Smooth muscle cell of bladder (primary cell): ENCODE measurements at places on chromosomes 16 and 17. TPM values are rescaled to one million over a fixed set of nuclear protein-coding genes. Genes with fewer than 3 reads are reported as not detected.

TMIGD1 gene
- not detected in 2 replicates for total RNA-seq

FNDC8 gene
- total RNA-seq: not detected in 2 replicates

CDK3 gene
- 0.71 and 0.92 TPM in 2 replicates for total RNA-seq

KRTAP4-9 gene
- total RNA-seq: not detected in 2 replicates

CCT6B gene
- total RNA-seq: 1.8 and 3.0 TPM in 2 replicates

ATXN1L gene
- 7.5 and 9.3 TPM in 2 replicates for total RNA-seq

ABCC11 gene
- under 0.01 TPM in 2 replicates for total RNA-seq

MYH1 gene
- total RNA-seq: 0.09 TPM in 1 of 2 replicates, not detected in the other

SLX4 gene
- total RNA-seq: 2.1 and 2.7 TPM in 2 replicates

HEXD gene
- total RNA-seq: 9.4 and 9.7 TPM in 2 replicates

PPP1R27 gene
- not detected in 2 replicates for total RNA-seq

OR3A3 gene
- total RNA-seq: not detected in 2 replicates

SPN gene
- total RNA-seq: under 0.01 and 0.09 TPM in 2 replicates

KRT222 gene
- 0.09 TPM in 1 of 2 replicates, not detected in the other for total RNA-seq

ITGAD gene
- total RNA-seq: not detected in 2 replicates

TBC1D3E gene
- not detected in 2 replicates for total RNA-seq

BCL7C gene
- 28.9 and 29.9 TPM in 2 replicates for total RNA-seq

OR2C1 gene
- total RNA-seq: 0.09 and 0.14 TPM in 2 replicates

ALOX12 gene
- total RNA-seq: not detected in 2 replicates

PSMD7 gene
- 74.7 and 87.0 TPM in 2 replicates for total RNA-seq

SDR42E1 gene
- 0.09 and 0.14 TPM in 2 replicates for total RNA-seq

HOXB9 gene
- not detected in 2 replicates for total RNA-seq

TP53TG3B gene
- not detected in 2 replicates for total RNA-seq

IL21R gene
- total RNA-seq: 4.8 and 11.7 TPM in 2 replicates

PRR14 gene
- 3.4 and 3.8 TPM in 2 replicates for total RNA-seq

ITGB4 gene
- total RNA-seq: 0.28 TPM in 2 replicates
